ENCODE measurements at places on chromosomes 5 and 9.

- DNase-seq, result no peak
Observed at GRCh38 chr5:72109625-72110024, 2.4 kb downstream of the MAP1B start.

DNA sequence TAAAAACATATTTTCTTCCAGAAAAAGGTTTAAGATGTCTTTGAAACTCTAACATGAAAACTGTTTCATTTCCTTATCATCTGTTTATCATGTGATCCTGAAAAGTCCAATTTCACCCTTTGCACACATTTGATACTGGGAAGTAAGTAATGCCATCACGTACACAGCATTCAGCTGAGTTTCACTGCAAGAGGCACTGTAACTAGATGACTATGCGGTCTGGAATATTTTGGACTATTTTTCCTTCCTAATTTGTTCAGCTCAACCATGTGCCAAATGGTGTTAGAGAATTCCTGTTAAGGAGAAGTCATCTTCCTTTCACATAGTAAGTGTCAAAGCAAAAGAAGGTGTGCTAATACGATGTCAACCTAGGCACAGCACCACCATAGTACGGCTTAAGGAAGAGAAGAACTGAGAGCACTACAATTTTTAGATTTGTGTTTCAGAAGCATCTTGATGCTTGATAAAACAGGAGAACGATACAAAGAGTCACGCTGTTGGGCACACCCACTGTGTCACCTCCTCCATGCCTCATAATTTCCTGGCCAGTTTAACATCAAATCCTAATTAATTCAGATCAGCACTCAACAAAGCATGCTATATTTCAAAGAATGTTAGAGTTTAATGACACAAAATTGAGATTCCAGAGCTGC is 77.5 kb downstream of the GNAQ start:
- DNase-seq, result no peak

GRCh38 chr5:72007336-72008111 is 99.8 kb upstream of the MAP1B start:
- no peak for DNase-seq

- DNase-seq, result no peak
Observed at GRCh38 chr5:108345541-108346171, 36.2 kb downstream of the FBXL17 start.

GRCh38 chr9:134486143-134486591 is 155.4 kb upstream of the COL5A1 start:
- DNase-seq, result no peak

DNA sequence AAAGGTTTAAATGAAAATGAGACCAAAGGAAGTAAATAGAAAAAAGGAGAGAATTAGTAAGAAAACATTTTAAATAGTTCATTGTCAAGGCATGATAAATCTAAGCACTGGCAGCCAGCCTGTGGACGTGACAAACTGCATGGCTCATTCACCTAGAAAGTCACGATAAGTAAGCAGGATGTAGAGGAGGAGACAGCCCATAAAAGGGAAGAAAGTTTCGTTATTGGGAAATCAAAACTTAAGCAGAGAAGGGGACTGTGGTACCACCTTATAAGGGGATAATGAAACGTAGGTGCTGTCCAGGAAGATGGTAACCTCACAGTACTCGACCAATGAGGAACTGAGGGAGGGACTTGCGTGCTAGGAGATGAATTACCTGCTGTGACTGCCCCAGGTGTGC is 494.5 kb upstream of the GRAMD2B start:
- DNase-seq, result no peak

DNA sequence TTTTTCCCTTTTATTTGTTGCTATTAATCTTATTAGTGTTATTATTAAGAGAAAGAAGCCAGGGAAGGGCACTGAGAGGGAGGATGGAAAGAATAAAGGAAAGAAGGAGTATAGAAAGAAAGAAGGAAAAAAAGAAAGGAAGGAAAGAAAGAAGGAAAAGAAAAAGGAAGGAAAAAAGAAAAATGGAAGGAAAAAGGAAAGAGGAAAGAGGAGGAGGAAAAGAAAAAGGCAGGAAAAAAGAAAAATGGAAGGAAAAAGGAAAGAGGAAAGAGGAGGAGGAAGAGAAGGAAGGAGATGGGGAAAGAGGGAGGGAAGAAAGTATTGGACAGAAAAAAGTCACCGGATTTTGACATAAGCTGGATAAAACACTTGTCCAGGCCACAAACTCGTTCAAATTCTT is 47.8 kb downstream of the ANXA1 start:
- no peak for DNase-seq

GRCh38 chr9:36721846-36722588 is 149.3 kb downstream of the MELK start:
- DNase-seq, result no peak

GRCh38 chr5:39273314-39273954 is 54.1 kb upstream of the FYB1 start:
- DNase-seq, result no peak

GRCh38 chr5:126503602-126504104 is 80.4 kb downstream of the GRAMD2B start:
- DNase-seq, result no peak

- no peak for DNase-seq
Observed at GRCh38 chr5:131994533-131995226, 16.8 kb downstream of the ACSL6 start.
